ENCODE measurements at places on chromosomes 7 and 10.

DNA sequence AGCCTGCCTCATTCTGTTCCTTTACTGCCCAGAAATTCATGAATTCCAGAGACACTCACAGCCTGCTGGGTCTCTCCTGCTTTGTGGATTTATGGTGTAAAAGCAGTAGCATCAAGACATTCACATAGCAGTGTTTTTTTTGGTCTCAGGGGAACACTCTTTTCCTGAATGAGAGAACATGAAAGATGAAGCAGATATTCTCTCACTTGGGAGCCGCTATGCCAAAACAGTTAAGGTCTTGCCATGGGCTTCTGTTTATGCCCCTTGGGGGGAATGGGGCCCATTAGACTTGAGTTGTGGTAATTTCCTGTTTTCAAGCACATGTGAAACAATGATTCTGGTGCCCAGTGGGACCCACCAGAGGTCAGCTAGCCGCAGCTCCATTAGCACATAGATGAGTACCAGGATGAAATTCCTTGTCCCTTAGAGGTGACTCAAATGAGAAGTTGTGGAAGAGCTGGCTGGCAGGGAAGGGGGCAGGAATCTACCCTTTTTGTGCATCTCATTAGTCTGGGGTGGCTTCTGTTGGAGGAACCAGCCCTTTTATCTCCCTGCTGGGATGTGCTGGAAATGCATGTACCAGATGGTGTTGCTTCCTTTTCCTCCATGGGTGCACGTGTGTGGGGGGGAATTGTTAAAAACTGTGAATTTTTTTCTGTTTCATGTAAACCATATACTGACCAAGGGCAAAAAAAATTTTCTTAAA, 13.3 kb downstream of the BMPER start:
- DNase-seq = no peak

DNA sequence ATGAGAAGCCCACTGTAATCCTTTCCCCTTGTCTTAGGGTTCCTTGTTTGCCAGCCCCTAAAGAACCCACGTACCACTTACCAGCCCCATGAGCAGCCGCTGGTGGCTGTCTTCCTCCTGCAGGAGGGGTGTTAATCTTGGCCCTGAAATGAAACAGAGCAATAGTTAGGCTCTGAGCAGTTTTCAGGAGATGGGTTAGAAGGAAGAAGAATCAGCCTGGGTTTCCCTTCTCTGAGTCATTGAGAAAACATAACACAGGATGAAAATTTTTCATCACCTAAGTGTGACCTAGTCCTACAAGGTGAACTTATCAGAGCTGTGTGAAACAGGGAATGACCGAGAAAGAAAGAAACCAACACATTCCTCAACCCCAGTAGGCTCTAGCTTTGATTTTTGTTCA, 90.0 kb downstream of the GSAP start:
- peak; percentile 43 for DNase-seq

DNA sequence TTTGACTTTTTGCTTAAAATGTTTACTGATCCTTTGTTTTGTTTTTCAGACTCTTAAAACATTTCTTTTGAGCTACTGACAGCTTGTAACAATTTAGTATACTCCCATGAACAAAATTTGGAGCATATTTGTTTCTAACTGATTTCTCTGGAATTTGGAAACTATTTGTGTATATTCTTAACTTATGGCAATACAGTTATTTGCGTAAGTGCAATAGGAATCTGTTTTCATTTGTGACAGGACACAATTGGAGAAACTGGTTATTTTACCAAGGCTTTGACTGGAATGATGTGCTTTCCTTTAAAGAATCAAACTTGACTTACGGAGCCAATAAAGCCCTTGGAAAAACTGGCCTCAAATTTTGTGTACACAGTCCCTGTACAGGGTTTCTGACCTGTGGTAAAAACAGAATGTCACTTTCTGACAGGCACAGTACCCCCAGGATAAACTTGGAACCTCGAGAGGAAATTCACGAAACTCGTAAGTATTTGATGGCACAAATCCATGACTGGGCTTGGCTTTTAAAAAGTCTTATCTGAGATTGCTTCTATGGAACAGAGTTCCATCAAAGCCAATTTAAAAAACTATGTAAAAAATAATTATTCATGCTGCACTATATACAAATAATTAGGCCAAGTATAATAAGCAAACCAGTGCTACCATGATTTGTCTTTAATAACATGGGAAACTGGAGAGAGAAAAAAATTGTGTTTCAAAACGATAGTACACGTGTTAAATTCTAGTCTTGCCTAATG, 70.4 kb downstream of the ST8SIA6 start:
- DNase-seq = no peak

DNA sequence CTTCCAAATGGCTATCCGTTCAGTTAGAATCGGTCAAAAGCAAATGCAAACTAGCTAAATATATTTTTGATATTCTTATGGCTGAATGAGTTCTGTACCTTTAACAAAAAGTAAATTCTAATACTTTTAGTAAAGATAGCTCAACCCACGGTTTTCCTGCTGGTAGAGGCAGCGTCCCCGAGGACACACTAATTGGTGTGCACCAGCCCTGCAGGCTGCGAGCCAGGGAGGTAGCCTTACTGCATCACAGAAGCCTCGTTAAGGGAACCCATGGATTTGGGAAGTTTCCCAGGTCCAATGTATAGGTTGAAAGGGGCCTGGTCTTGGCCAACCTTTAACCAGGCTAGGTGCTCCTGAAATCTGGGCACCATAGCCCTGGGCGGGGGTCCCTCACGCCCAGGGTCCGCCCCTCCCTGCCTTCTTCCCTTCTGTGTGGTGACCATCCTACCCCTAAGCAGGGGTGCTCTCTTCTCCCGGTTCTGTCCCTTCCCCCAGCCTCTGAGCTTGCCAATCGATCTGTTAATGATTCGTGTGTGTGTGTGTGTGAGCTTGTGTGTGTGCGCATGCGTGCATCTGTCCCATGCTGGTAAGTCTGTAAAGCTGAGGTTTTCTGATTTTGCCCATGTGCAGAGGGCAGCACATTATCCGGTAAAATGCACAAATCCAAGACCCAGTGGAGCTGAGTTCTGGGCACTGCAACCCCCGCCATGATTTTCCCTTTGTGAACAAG, 191.7 kb downstream of the TCERG1L start:
- no peak for DNase-seq

DNA sequence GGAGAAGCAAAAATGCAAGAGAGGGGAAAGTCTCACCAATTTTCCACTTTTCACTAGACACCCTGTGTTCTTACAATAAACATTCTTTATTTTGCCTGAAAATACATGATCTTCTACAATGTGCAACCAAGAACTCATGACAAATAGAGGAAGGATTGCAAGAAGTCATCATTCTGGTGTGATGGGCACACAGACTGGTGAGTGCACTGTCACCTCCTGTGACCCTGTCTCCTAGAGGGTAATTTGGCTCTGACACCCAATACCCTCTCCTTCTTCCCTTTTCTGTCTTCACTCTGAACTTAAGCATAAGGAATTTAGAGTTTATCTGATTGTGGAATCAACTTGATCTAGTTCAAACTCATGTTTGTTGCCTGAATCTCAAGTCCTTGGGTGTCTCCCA, 153.7 kb downstream of the SH2D4B start:
- no peak for DNase-seq

- no peak for DNase-seq
These were observed 37.8 kb downstream of the HIPK2 start for GRCh38 chr7:139739863-139740597.

DNA sequence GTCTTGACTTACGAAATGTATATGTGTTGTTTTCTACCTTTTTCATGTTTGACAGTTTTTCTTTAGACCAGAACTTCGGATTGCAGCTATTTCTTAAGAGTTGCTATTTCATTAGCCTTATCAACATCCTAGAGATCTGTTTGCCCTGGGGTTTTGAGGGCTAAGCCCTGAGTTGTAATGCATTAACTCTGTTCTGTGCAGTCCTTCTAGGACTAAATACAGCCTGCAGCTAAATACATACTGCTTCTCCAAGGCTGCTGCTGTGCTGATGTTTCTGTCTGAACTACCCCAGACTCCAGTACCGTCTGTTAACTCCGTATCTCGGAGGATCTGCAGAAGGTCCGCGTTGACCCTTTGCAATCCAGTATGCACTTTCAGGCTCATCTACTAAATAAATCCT, 26.5 kb downstream of the KIAA1217 start:
- no peak for DNase-seq

GRCh38 chr10:87054373-87055295, 34.5 kb downstream of the FAM25A start:
- DNase-seq = peak; percentile 70

DNA sequence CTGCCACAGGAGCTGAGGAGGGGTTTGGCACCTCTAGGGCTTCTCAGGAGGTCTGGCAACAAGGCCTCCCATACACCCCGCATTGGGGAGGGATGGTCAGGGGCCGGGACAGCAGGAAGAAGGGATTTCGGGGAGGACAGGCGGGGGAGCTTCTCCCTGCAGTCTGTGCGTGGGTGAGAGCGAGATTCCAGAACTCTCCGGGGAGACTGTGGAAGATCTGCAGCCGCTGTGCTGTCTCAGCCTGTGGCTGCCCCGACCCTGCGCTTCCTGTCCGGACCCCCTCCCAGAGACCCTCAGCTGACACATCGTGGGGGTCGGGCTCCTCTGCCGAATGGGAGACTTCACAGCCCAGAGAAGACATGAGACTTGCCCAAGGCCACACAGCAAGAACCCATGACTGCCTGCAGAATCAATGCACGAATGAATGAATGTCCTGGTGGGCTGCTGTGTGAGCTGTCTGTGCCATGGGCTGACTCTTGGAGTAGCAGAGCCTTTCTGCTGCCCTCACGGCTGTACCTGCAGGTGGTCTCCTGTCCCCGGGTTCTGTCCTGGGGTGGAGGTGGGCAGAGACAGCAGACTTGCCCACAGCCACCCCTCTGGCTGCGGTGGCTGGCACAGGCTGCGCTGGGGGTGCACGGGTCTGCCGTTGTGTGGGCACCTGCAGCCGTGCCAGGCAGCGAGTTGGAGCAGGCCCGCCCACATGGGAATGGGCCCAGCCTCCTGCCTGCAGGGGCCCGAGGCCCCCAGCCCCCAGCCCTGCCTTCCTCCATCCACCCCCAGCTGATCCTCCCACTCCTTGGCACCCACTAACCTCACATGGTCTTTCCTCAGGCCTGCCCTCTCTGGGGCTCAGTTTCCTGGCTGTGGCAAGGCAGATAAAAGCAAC, 16.3 kb upstream of the LFNG start:
- DNase-seq = no peak

GRCh38 chr10:132113206-132113605, 47.5 kb downstream of the JAKMIP3 start:
- DNase-seq = no peak

DNA sequence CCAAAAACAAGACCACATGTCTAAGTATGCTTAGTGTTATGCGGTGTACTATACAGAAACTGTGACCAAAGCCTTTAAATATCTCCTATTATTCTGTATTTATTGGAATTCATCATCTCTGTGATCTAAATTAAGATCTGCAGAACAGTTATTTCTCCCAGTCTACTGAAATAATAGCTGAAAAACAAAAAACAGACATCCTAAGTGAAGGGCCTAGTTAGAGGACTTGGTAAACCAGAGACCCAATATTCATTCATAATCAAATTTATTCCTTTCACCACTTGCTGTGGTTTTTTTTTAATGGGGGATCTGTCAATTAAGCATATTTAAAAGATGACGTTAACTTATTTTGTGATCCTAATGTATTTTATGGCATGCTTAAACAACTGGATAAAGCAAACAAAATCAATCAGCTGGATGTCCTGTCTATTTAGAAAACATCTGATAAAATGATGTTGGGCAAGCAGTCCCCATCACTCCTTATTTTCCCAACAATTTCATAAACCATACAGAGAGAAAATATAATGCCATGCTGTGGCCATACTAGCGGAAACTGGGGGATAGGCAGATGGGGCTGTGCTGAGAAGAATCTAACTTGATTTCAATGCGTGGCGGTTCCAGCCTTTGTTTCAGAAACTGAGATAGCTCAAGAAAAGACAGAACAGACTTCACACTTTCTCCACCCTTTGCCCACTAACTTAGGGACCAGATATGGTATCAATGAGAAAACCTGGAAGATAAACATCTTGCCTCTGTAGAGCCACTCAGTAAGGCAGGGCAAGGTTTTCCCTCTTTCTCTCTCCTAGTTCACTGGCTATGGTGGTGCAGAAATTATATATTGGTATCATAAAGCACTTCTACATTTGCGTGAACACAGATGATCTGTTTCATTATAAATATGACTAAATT, 32.9 kb downstream of the ICA1 start:
- DNase-seq = no peak

DNA sequence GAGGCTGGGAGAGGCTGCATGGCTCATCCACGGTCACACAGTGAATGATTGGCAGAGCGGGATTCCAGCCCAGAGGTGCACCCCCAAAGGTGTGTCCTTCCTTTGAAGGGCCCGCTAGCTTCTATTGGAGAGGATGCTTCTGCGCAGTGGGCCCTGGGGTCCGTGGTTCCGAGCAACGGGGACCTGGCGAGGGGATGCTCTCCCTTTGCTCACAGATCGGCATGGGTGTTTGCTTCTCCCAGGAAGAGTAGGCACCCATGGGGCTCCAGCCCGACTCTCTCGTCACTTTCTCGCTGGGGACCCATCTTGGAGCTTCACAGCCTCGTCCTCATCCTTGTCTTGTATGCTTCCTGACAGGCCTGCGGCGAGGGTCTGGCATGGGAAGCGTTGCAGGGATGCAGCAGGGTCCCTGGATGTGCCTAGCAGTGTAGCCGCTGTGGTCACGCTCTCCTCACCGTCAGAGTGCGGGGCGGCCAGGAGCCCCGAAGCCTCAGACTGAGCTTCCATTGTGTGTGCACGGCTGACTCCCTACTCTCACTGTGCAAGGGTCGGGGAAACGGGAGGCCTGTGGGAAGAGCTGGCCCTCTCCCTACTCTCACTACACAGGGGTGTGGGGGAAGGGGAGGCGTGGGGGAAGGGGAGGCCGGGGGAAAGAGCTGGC, 538.5 kb upstream of the FOXK1 start:
- no peak for DNase-seq

GRCh38 chr7:32163896-32164295, 93.7 kb upstream of the PDE1C start:
- no peak for DNase-seq

DNA sequence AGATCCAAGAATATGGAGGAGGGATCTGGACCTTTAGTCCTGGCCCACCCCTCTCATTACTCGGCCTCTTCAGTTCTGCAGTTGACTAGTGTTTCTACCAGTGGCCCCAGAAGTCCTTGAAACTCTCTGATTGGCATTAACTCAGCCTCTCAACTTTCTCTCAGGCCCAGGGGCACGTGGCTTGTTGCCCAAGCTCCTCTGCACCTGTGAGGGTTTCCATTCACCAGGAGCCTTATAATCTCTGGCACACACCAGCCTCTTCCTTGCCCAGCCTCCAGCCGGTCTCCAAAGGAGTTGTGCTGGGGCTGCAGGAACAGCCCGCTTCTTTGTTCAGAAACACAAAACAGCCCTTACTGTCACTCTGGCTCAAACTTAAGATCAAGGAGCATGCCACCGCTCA, 47.6 kb upstream of the ZPBP start:
- no peak for DNase-seq

DNA sequence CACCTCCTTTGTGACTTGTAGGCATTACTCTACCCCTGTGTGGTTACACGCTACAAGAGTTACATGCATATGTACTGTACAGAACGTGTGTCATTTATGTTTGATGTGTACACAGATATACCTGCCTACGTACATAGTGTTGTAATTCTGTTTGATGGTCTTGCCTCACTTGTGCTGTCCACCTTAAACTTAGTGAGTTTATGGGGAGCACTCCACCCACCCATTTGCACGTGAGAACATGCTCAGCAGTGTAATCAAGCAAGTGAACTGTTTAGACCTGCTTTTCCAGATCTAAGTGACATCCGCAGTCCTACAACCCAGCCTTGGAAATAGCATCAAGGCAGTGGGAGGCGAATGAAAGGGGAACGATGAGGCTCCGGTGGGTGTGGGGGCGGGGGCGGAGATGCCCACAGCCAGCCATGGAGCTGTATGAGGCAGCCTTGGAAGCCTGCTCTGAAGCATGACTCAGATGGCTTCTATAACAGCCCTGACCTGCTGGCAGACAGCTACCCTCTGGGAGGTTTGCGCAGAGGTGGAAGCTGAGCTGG, 52.1 kb downstream of the SUFU start:
- no peak for DNase-seq
